ENCODE measurements at places on chromosomes 6 and 20.

- no peak for DNase-seq
These were observed 103.5 kb downstream of the BFSP1 start for GRCh38 chr20:17427638-17428037.

- DNase-seq = no peak
These were observed 27.1 kb upstream of the GJA1 start for GRCh38 chr6:121408321-121408720.

GRCh38 chr6:157013649-157014304 is 236.6 kb downstream of the ARID1B start:
- no peak for DNase-seq

- no peak for DNase-seq
These were observed 22.7 kb upstream of the RNF24 start for GRCh38 chr20:4038047-4038459.

GRCh38 chr6:41228616-41229015 is 467 bp downstream of the TREML4 start:
- no peak for DNase-seq

- no peak for DNase-seq
These were observed 2.0 kb upstream of the CAPN11 start for GRCh38 chr6:44156494-44157151.

DNA sequence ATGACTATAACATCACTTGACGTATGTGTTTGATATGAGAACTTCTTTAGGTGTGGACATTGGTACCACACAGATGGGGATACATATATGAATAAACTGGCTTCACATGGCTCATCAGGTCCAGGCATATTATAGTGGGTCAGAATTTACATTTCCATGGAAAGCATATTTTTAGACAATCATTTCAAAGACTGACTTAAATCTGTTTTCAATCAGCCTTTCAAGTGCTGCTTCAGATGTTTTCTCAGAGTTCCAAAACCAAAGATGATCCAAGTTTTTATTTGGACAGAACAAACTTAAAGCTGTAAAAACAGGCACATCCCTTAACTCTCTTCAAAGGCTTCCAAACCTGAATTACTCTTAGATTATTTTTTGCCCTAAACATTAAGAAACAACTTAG is 88.1 kb downstream of the PRSS35 start:
- DNase-seq = no peak

All from stimulated activated CD4-positive, alpha-beta T cell treated with anti-CD3 and anti-CD28 coated beads, Interleukin-1b, Interleukin-23, amount 100 ng/mL, for 1 hour (primary cell).